ENCODE measurements at places on chromosomes 6 and 20. TPM values are rescaled to one million over a fixed set of nuclear protein-coding genes. Genes with fewer than 3 reads are reported as not detected.

Gene GJA10
- not detected for total RNA-seq

- no peak for DNase-seq
These were observed 47.7 kb downstream of the COL19A1 start for GRCh38 chr6:69914015-69914485.

DNA sequence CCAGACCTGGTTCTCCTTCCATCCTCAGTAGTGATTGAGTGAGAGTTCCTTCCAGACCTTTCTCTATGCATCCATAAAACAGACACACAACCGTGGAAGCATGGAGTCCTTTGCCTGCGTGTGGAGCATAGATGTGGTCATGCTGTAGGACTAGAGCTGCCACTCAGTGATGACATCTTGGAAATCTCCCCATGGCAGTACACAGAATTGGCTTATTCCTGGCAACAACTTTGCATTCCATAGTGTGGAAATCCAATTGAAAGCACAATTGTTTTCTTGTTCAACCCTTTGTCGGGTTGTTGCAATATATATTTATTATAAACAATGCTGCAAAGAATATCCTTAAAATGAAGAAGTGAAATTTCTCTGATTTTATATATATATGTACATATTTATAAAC, 547.8 kb downstream of the CDH26 start:
- no peak for DNase-seq

GRCh38 chr20:38589351-38589750, 8.4 kb downstream of the ADIG start:
- DNase-seq: no peak

Gene MCHR2
- total RNA-seq: not detected

GRCh38 chr6:90285611-90286381, 10.8 kb downstream of the BACH2 start:
- peak; percentile 36 for DNase-seq

Gene AIF1
- total RNA-seq: not detected

DNA sequence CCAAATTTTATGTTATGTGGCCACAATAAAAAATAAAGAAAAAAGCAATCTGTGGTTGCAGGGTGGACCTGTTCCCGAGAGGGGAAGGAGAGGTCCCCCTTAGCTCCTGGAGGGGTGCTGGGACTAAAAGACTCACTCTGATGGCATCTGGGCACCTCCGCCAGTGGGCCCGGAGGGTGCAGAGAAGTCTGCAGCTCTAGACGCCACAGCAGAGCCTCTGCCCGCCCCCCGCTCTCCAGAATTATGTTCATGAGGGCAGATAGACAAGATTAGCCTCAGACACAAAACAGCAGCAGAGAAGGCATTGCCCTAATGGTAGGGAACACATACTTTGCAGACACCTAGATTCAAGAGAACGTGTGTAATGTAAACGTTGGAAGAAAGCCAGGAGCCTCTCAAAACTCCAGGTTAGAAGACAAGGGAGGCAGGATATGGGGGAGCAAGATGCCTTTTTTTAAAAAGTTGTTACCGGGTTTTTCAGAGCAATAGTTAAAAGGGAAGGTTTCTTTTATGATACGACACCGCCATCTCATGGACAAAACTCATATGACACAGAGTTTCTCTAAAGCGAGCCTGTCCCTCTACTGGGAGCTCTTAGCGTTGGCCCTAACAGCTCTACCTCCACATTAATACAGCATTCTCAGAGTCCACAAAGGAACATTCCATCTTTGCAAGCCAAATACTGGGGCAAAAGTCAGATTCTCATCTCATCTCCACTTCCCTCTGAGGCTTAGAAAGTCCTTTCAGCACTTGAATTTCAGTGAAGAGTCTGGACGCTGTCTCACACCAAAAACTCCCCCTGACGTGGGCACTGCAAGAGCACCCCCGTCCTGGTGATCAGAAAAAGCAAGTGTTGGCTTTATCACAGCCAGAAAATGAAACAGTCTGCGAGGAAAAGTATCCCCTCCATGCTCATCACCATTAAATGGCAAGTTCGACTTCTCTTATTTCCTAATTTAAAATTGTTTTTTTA, 47.2 kb downstream of the FOXF2 start:
- DNase-seq: peak; percentile 81

Gene SYCP2
- 2.3 TPM for total RNA-seq

Gene TNFRSF21
- total RNA-seq: 16.4 TPM

Gene SALL4
- total RNA-seq: 90.7 TPM

GRCh38 chr6:129183187-129183591, 300.3 kb downstream of the LAMA2 start:
- no peak for DNase-seq

Gene ELOVL2
- total RNA-seq: 13.8 TPM

- no peak for DNase-seq
These were observed 2.6 kb downstream of the ID4 start for GRCh38 chr6:19839788-19840187.

GRCh38 chr6:53926505-53926904, 131.7 kb downstream of the LRRC1 start:
- DNase-seq: no peak

DNA sequence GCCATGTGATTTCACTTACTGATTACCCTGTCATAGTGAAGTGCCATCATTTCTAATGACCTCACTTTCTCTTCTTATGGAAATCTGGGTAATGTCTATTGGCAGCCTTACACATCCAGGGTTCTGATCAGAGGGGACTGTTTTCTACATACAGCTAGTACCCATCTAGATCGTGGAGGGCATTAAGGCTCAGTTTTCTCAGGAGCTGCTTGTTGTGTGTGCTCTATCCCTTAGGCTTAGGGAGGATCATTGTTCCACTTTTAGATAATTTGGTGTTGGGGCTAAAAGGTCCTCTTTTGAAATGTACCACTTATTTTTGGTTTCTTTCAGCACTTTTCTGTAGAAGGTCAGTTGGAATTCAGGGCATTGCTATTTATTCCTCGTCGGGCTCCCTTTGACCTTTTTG, 3.8 kb downstream of the HSP90AB1 start:
- no peak for DNase-seq

Gene TNNC2
- not detected for total RNA-seq

GRCh38 chr20:48777821-48778220, 50.0 kb downstream of the PREX1 start:
- DNase-seq: no peak

GRCh38 chr20:33992145-33992922, 1.4 kb upstream of the RALY start:
- no peak for DNase-seq

Gene TRIM10
- total RNA-seq: not detected

GRCh38 chr6:54390362-54390761, 82.1 kb downstream of the TINAG start:
- DNase-seq: no peak

DNA sequence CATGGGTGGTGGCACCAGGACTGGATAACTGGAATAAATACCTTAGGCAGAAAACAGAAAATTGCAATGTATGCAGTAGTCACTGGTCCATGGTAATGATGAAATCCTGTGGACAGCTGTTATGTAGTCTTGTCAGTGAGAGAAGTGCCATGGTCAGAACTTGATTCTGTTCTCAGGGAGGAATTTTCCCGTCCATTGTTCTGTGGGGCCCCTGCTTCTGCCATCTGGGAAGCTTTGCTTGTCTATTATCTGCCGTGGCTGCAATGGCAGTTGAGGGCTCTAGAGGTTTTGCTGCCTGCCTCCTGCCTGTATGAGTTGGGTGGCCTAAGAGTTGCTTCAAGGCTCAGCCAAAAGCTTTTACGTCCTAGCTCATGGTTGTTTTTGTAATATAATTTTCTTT, 126.8 kb upstream of the SLC35B3 start:
- DNase-seq: no peak

DNA sequence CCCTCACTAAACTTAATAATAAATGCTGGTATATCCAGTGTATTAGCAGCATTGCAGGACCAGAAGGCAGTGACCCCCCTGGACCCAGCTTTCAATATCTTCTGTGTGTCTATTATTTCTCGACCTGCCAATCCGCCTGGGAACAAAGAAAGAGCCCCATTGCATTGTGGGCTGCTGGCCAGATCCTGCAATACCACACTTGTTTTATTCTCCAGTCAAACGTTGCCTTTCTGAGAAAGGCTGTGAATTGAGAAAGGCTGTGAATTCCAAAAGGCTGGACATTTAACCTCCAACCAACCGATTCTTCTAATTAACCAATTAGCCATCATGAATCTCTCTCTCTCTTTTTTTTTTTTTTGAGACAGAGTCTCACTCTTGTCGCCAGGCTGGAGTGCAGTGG, 1.5 kb upstream of the MTO1 start:
- DNase-seq: peak; percentile 20
